ENCODE measurements at places on chromosomes 3 and 15. TPM values are rescaled to one million over a fixed set of nuclear protein-coding genes. Genes with fewer than 3 reads are reported as not detected.

Gene TRIM42
- total RNA-seq = not detected

Gene GOLGA6A
- 0.06 TPM for total RNA-seq

Gene GATA2
- total RNA-seq = 7.5 TPM

Gene BNC1
- total RNA-seq = 8.5 TPM

Gene GPR87
- total RNA-seq = 0.77 TPM

Gene GABRR3
- total RNA-seq = not detected

Gene EBLN2
- total RNA-seq = 2.2 TPM

Data from Daoy (cell line).